Tibial nerve (tissue), 4 donors: ENCODE measurements at places on chromosomes 1 and 21. TPM values are rescaled to one million over a fixed set of nuclear protein-coding genes. Genes with fewer than 3 reads are reported as not detected.

DNA sequence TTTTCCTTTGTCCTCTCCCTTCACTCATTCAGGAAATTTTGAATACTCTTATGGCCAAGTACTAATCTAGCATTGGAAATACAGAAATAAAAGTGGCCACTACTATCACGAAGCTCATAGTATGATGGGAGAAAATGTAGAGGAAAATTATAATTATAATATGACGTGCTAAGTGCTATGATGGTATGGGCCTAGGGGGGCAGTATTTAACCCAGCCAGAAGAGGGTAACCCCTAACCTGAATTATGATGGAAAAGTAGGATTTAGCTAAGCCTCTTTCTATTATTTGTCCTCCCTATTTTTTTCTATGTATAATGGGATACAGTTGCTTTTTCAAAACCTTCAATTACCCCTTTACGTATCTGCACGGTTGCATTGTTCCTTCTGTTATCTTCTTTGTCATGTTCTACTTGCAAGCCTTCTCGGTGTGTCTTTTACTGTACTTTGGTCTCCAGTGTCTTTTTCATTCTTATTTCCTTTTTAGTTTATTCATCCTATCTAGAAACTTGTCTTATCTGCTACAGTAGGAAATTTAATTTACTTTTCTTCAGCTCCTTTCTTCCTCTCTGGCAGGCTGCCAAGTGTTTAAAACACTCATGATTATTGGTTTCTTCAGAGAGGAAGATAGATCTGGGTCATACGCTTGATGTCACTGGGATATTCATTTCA lies 88.8 kb upstream of the GPR52 start:
- no peak for DNase-seq

- no peak for DNase-seq
Observed at GRCh38 chr1:15080328-15081007, 73.1 kb upstream of the TMEM51 start.

GRCh38 chr1:231935856-231936255 lies 309.3 kb downstream of the DISC1 start:
- no peak for DNase-seq

GPA33 gene
- not detected for total RNA-seq

GRCh38 chr1:23589585-23589986 lies 30.3 kb upstream of the ID3 start:
- no peak for DNase-seq

PTBP2 gene
- total RNA-seq: 42.9 TPM

GRCh38 chr1:206911064-206911663 lies 10.6 kb downstream of the FCMR start:
- no peak for DNase-seq

GRCh38 chr1:111571239-111571638 lies 48.4 kb upstream of the RAP1A start:
- no peak for DNase-seq

SMIM1 gene
- total RNA-seq: not detected

TMEM59 gene
- 145 TPM for total RNA-seq

TAL1 gene
- total RNA-seq: 3.1 TPM

NFASC gene
- total RNA-seq: 112 TPM

DNA sequence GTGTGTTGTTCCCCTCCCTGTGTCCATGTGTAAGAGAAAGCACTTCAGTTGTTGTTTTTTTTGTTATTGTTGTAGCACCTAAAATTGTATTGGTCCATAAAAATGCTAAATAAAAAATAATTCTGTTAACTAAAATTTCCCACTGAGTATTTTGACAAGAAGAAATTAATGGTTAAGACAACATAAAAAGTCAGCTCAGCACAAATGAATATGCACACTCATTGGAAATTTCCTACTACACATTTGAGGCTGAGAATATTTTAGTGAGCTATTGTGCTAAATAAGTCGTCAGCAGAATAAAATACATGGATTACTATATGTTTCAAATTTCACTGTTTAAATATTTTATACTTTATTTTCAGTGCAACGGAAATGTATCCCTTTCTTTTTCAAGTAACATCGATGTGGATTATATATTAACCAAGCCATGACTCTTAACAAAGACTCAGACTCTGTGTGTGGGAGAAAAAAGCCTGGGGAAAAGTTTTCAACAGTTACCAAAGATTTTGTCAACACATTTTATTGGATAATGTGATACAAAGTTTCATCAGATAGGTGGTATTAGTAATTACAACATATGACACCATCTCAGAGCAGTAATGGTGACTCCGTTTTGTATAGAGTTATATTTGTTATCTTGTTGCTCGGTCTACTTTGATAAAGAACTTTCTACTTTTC lies 63.4 kb downstream of the LYPLAL1 start:
- DNase-seq: no peak

DNA sequence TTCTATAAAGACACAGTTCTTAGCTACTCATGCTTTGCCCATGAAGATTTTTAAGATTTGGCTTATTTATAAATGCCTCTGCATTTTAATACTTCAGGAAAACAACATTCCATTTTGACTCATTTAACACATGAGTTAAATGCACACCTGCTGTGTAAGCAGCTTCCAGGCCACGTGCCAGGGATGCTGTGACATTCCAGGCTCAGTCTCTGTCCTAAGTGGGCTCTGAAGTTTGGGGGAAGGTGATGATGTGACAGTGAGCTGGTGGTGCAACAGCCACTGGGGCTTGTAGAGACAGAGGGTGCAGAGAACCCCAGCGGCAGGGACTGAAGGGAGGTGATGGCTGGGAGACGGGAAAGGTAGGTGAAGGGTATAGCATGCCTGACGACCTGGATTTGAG lies 40.7 kb downstream of the HHAT start:
- no peak for DNase-seq

- DNase-seq: no peak
Observed at GRCh38 chr1:229127301-229127700, 143.6 kb upstream of the RAB4A start.

- DNase-seq: no peak
Observed at GRCh38 chr1:8745346-8745745, 72.1 kb downstream of the RERE start.

- peak; percentile 5 for DNase-seq
Observed at GRCh38 chr21:45547545-45547900, 5.3 kb upstream of the SLC19A1 start.

CATSPERE gene
- total RNA-seq: 0.98 TPM

DNA sequence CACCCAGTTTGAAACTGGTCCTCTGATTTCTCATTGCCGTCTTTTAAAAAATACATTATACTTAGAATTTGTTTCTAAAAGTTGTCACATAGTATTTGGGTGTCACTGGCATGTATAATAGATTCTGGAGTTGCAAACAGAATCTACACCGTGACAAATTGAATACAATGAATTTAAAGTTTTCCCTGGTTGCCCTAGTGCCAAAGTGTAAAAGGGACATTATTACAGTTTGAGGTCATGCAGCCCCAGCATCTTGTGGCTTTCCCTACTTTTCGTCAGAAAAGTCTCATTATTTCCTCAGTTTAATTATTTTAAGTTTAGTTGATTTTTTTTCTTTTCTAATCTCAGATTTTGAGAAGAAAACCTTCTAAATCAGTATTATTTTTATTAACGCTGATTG lies 155.9 kb downstream of the DISP1 start:
- no peak for DNase-seq

DNA sequence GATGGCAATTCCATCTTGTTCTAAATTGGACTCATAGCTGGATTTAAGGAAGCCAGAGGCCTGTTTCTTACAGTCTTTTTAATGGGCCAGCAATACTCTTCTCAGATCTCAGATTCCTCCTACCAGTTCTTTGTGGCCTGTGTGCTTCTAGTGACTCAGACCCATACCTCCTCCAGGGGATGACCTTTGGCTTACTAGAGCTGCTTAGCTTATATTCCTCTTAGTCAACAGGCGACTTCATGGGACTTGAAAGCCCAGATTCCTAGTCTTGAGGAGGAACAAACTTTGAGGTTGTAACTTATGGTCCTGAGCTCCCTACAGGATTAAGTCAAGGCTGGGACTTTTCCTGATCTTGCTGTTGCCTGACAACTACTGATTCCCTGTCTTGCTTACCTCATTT lies 12.4 kb upstream of the PAPPA2 start:
- DNase-seq: no peak

LDLRAD1 gene
- not detected for total RNA-seq

CLCA2 gene
- total RNA-seq: not detected

- peak; percentile 59 for DNase-seq
Observed at GRCh38 chr1:23400324-23401114, 24.0 kb downstream of the TCEA3 start.

DNA sequence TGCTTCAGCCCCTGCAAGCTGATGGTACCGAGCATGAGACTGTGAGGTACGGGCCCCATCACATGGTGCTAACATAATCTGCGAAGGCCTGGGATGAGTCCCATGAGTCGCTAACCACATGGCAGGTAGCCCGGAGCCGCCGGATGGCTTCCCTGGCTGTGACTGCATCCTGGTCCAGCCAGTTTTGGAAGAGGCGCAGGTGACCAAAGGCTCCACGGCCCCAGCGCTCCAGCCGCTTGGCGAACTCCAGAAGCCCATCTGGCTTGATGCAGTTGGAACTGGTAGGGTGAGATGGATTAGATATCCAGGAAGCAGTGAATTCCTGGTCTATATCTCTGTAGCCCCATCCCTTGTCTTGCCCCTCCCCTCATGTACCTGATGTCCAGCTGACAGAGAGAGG lies 24.6 kb downstream of the LRRC41 start:
- DNase-seq: no peak

DNA sequence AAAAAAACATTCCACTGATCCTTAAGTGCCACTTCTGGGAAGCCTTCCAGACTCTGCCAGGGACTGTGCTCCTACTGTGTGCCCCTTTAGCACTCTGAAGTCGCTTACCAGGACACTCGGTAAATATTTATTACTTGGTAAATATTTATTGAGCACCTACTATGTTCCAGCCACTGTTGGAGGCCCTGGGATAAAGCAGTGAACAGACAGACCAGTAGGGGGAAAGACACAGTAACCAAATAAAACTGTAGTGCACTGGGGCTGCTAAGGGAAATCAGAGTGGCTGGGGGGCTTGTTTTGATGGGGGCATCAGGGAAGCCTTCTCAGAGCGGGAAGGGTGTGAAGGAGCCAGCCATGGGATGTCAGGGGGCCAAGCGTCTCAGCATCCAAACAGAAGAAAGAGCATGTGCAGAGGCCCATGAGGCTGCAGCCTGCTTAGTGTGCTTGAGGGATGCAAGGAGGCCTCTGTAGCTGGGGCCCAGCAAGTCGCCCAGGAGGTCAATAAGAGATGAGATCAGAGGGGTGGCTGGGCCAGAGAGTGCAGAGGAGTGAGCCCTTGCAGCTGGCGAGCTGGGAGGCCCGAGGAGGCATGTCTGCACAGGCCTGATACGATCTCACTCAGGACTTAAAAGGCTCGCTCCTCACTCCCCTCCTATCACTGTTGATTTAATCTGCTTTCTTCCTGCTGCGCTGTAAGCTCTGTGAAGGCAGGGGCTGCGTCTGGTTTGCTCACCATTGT lies 28.6 kb downstream of the KAZN start:
- DNase-seq: no peak

FHAD1 gene
- 0.30 TPM for total RNA-seq

- DNase-seq: no peak
Observed at GRCh38 chr21:33433425-33434114, 30.4 kb downstream of the IFNGR2 start.
